ENCODE measurements at places on chromosomes 3 and 15. TPM values are rescaled to one million over a fixed set of nuclear protein-coding genes. Genes with fewer than 3 reads are reported as not detected.

DNA sequence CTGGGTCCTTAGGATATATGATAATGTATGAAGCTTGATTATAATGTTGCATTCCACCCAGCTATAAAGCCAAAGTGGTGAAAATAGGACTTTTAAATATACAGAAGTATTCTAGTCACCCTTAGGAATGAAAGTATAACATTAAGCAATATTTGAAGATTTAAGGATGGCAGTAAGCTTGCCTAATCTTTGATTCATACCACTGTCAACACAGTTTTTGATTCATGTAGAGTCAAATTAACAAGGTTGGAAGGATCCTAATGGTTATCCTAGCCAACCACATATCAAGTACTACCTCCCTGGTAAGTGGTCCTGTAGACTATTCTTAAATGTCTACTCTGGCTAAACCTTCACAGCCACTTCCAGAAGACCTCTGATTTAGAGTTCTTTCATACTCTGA, 18.6 kb downstream of the ARIH1 start:
- H3K4me3 ChIP-seq, result no peak overlapping the region
- peaks cover 64% of the 10 kb centered on the region for H3K4me1 ChIP-seq
- DNase-seq, result no peak
- H3K27me3 ChIP-seq, result no peaks in the 10 kb centered on the region
- H3K27ac ChIP-seq, result no peak overlapping the region

DNA sequence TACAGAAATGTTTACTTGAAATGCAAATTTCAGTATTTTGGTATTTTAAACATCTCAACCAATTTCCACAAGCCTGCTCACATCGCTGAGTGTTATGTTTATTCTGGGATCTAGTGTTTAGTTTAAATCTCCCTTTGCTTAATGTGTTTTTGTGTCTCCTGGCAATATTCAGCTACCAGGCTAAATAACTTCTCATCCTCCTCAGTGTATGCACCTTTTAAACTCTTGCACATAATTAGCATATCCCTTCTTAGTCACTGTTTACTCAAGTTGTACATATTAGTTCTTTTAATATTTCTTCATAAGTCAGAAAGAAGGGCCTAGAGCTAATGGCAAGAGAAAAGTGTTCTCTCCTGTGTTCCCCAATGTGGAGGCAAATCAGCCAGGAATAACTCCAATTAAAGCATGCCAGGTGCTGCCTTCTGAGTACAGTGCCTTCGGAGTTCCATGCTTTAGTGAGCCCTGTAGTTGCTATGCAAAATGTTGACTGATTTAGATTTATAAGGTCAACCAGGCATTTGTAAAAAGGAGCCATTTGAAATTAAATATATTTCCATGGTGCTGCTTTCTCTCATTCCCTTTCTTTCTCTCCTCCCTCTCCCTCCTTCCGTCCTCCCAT, 234.3 kb downstream of the GAP43 start:
- no peak overlapping the region for H3K4me3 ChIP-seq
- H3K36me3 ChIP-seq, result no peaks in the 10 kb centered on the region
- H3K27ac ChIP-seq, result no peak overlapping the region
- H3K4me1 ChIP-seq, result peaks cover 6% of the 10 kb centered on the region

Gene ADCY5
- 5.6 TPM for total RNA-seq

GRCh38 chr3:50266836-50267235, 2.1 kb upstream of the SEMA3B start:
- peak overlapping the region; percentile 93 for H3K27ac ChIP-seq
- no peaks in the 10 kb centered on the region for H3K27me3 ChIP-seq
- DNase-seq, result no peak
- peak overlapping the region; percentile 62 for H3K4me3 ChIP-seq
- H3K4me1 ChIP-seq, result peaks cover 64% of the 10 kb centered on the region

Gene HES1
- 29.5 TPM for total RNA-seq

Gene SOX2
- total RNA-seq, result 4.0 TPM

GRCh38 chr15:85116066-85116465, 134.4 kb downstream of the PDE8A start:
- no peak overlapping the region for H3K4me3 ChIP-seq
- no peaks in the 10 kb centered on the region for H3K4me1 ChIP-seq
- peaks cover 74% of the 10 kb centered on the region for H3K36me3 ChIP-seq
- DNase-seq, result no peak

DNA sequence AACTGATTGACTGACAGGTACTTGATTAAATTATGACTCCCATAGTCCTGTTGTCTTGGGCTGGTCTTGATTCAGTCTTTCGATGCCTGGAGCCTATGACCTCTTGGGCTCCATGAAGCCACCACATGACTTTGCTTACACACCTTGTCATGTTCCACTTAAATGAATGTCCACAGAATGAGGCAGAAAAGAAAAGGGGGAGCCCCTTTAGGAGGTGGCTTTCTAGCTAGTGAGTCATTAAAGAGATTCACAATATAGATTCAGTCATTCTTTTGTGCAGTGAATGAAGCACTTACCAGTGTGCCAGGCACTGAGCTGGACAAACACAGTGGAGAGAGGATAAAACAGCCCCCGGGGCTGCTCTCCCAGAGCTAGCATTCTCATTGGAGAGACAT, 17.1 kb downstream of the VIPR1 start:
- peak overlapping the region; percentile 53 for H3K27ac ChIP-seq
- DNase-seq, result no peak
- no peaks in the 10 kb centered on the region for H3K27me3 ChIP-seq
- peaks cover 33% of the 10 kb centered on the region for H3K4me1 ChIP-seq
- no peak overlapping the region for H3K4me3 ChIP-seq
- H3K36me3 ChIP-seq, result peaks cover 32% of the 10 kb centered on the region

Gene TGM4
- not detected for total RNA-seq

Gene GJD2
- not detected for total RNA-seq

Gene ANKUB1
- total RNA-seq, result 3.1 TPM

DNA sequence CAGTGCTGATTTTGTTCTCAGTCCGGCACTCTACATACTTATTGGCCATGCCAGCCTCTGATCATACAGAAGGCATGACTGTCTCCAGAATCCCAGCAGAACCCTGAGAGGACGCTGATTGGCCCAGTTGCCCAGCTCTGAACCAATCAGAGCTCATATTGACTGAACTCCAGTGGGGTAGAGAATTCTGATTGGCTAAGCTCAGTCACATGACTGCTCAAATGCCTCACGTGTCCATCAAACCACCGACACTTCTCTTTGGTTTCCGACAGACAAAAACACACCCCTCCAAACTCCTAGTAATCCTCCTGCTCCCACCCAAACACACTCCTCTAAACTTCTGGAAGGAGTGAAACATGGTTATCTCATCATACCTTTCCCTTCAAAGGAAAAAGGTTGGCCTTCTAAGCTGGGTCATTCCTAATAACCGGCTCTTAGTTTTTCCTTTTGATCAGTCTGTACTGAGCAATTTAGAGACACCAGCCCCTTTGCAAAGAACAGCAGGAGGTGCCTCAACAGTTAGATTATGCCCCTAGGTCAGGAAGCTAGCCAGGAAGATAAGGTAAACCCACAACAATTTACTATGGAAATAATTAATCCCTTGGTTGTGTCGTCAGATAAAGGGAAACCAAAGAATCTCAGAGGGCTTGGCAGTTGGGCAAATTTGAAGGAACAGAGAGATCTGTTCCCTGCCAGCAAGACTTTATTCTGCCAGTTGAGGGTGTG, 187.8 kb downstream of the TLE3 start:
- H3K4me1 ChIP-seq, result no peaks in the 10 kb centered on the region
- no peak overlapping the region for H3K4me3 ChIP-seq
- no peak for DNase-seq
- no peak overlapping the region for H3K27ac ChIP-seq

GRCh38 chr3:81876826-81877225, 115.4 kb upstream of the GBE1 start:
- DNase-seq, result no peak
- no peaks in the 10 kb centered on the region for H3K4me1 ChIP-seq
- no peak overlapping the region for H3K27ac ChIP-seq
- H3K4me3 ChIP-seq, result no peak overlapping the region
- no peaks in the 10 kb centered on the region for H3K36me3 ChIP-seq
- H3K27me3 ChIP-seq, result no peaks in the 10 kb centered on the region

GRCh38 chr3:65814845-65815578, 223.7 kb downstream of the MAGI1 start:
- no peak overlapping the region for H3K4me3 ChIP-seq
- H3K27ac ChIP-seq, result no peak overlapping the region
- no peak for DNase-seq
- no peaks in the 10 kb centered on the region for H3K4me1 ChIP-seq
- no peaks in the 10 kb centered on the region for H3K27me3 ChIP-seq

Gene CLDN16
- total RNA-seq, result 0.74 TPM

- H3K27me3 ChIP-seq, result no peaks in the 10 kb centered on the region
- H3K27ac ChIP-seq, result no peak overlapping the region
- no peak for DNase-seq
- no peak overlapping the region for H3K4me3 ChIP-seq
Observed at GRCh38 chr3:33749546-33750210, 31.6 kb upstream of the CLASP2 start.

Gene CCR1
- total RNA-seq, result 47.4 TPM

Gene FBXO22
- total RNA-seq, result 20.4 TPM

DNA sequence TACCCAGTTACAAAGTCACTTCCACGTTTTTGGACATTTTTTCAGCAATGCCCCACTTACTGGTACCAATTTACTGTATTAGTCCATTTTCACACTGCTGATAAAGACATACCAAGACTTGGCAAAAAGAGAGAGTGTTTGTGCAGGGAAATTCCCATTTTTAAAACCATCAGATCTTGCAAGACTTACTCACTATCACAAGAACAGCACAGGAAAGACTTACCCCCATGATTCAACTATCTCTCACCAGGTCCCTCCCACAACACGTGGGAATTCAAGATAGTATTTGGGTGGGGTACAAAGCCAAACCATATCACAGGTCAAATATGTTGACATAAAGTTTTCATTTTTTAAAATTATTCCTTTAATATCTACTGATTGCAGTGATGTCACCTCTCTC, 16.2 kb upstream of the ABI3BP start:
- H3K36me3 ChIP-seq, result no peaks in the 10 kb centered on the region
- H3K27ac ChIP-seq, result no peak overlapping the region
- H3K4me3 ChIP-seq, result no peak overlapping the region
- DNase-seq, result no peak

Gene CHST2
- total RNA-seq, result 6.2 TPM

Gene EFCC1
- 12.1 TPM for total RNA-seq

Gene PRTG
- 10.5 TPM for total RNA-seq

Gene MINAR1
- total RNA-seq, result 0.30 TPM

DNA sequence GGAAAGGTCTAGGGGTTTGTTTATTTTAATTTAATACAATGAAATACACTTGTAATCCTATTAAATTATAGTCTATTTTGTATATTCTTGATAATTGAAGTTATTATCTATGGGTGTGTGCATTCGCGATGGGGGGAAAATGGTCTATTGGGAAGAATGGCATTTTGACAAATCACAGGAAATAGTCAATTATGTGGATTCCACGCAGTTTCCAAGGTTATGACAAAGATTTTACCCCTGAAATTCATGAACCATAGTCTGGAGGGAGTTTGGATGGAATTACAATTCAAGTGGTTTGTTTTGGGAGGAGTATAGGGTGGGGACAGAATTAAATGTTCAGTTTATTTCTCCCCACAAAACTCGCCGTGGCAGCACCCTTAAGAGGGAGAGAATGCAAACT, 66.5 kb downstream of the RBMS3 start:
- H3K27ac ChIP-seq, result no peak overlapping the region
- H3K36me3 ChIP-seq, result no peaks in the 10 kb centered on the region
- H3K4me3 ChIP-seq, result no peak overlapping the region
- no peak for DNase-seq

Gene C3orf22
- not detected for total RNA-seq

DNA sequence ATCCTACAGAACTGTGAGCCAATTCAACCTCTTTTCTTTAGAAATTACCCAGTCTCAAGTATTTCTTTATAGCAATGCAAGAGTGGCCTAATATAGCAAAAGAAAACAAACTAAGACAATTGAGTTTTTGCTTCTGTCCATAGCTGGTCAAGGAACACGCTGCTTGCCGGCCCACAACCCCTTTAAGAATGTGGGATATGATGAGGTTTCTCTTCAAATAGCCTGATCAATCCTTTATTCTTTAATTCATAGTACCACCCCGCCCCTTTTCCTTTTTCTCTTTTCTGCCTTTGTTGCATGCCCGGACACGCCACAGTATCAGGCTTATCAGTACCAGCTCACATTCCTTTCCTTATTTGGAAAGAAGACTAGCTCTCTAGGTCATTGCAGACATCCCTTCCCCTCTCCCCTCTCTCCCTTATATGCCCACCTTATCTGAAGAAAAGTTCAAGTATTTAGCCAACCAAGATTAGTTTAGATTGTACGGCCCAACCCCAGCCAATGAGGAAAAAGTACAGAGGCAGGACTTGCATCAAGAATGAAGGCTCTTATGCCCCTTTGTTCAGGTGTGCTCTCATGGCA, 404.5 kb downstream of the OCA2 start:
- H3K4me1 ChIP-seq, result no peaks in the 10 kb centered on the region
- no peak overlapping the region for H3K27ac ChIP-seq
- no peak overlapping the region for H3K4me3 ChIP-seq
- no peak for DNase-seq
- H3K36me3 ChIP-seq, result no peaks in the 10 kb centered on the region
- no peaks in the 10 kb centered on the region for H3K27me3 ChIP-seq

Gene LHFPL4
- not detected for total RNA-seq

Gene PLSCR5
- not detected for total RNA-seq

DNA sequence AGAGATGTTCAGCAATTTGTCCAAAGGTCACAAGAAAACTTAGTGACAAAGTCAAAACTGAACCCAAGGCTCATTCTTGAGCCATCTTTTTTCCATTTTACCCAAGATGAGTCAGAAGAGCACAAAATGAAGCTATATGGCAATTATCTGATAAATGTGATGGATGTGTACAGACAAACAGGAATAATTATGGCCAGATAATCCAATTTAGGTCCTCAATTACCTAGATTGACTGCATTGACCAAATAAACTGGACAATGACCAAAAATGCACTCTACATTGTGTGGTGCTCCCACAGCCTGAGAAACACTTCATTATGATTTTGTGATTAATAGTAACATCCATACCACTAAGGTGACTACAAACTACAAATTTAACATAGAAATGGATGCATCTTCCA, 1105.8 kb downstream of the IGSF11 start:
- no peak for DNase-seq
- H3K4me3 ChIP-seq, result no peak overlapping the region
- no peaks in the 10 kb centered on the region for H3K36me3 ChIP-seq

DNA sequence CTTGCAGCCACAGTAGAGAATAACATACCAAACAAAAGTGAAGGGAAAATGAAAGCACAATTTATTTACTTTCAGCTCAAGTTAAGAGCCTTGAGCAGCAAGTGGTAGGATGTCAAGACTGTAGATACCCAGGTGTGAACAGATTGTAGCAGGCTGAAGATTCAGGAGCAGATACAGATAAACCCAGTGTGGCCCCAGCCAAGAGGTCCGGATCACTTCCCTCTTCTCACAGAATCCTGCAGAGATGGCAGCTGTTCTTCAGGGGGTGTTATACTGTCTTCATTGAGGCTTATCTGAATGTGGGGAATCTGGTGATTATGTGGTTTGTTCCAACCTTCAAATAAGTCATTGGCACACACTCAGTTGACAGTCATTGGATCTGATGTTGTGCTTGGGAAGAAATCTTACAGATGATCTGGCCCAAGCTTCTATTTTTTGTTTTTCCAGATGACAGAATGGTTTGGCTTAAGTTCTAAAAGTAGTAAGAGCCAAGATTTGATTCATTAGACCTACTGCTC, 2.2 kb downstream of the STARD9 start:
- H3K4me1 ChIP-seq, result peaks cover 44% of the 10 kb centered on the region
- H3K27me3 ChIP-seq, result no peaks in the 10 kb centered on the region
- peak overlapping the region; percentile 91 for H3K4me3 ChIP-seq
- DNase-seq, result no peak

GRCh38 chr3:44058022-44058867, 183.4 kb upstream of the TOPAZ1 start:
- H3K27ac ChIP-seq, result no peak overlapping the region
- peaks cover 4% of the 10 kb centered on the region for H3K27me3 ChIP-seq
- no peak overlapping the region for H3K4me3 ChIP-seq
- DNase-seq, result no peak
- H3K4me1 ChIP-seq, result no peaks in the 10 kb centered on the region
